ENCODE measurements at places on chromosomes 11 and 22.

GRCh38 chr11:121131656-121132055, 30.6 kb downstream of the TECTA start:
- no peak for DNase-seq

DNA sequence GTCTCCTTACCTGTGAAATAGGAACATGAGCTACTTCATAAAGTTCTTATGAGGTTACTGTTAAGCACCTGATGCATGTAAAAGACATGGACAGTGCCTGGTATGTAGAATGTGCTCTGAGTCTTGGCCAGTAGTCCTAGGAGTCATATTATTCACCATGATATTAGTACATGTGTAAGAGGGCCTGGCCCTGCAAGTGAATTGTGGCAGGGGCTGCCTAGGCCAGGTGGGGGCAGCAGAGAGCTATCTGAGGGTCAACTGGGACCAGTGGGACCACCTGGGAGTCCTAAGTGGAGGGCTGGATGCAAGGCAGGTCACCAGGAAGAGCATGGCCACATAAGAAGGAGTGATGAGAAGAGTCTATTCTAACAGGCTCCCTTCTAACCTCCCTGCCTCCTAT, 529.5 kb downstream of the SOX6 start:
- DNase-seq = peak; percentile 11

DNA sequence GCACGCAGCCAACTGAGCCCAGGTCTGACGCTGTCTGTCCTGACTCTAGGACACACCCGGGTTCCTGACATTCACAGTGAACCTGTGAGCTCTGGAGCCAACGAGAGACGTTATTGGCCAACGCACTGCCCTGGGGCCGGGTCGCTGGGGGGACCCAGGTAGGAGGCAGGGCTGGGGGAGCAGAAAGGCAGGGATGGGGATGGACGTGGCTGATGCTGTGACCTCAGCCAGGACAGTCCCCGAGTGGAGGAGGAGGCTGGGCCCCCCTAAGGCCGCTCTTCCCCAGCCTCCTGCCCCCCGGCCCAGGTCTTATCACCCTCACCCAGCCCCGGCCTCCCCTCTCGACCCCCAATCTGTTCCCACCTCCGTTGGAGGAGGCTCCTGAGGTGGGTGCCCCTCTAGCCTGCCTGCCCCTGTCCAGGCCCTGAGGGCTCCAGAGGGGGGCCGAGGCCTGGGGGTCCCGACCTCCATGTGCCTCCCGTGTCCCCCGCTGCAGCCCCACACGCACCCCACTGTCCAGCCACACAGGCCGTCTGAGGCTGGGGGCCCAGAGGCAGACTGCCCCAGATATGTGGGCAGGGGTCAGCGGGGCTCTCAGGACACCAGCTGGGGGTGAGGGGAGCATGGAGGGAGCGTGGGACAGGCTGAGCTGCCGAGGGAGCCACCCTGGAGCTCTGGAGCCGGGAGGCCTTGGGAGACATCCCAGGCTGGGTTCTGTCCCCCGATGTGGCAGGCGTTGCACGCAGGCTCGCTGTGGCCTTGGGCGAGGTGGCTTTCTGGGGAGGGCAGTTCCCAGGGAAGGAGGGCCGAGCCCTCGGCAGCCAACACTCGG, 29.2 kb upstream of the MUC5AC start:
- no peak for DNase-seq

GRCh38 chr11:66020618-66021357, 5.5 kb downstream of the CATSPER1 start:
- DNase-seq = no peak

GRCh38 chr11:71454470-71455113, 1.6 kb downstream of the NADSYN1 start:
- DNase-seq = no peak

DNA sequence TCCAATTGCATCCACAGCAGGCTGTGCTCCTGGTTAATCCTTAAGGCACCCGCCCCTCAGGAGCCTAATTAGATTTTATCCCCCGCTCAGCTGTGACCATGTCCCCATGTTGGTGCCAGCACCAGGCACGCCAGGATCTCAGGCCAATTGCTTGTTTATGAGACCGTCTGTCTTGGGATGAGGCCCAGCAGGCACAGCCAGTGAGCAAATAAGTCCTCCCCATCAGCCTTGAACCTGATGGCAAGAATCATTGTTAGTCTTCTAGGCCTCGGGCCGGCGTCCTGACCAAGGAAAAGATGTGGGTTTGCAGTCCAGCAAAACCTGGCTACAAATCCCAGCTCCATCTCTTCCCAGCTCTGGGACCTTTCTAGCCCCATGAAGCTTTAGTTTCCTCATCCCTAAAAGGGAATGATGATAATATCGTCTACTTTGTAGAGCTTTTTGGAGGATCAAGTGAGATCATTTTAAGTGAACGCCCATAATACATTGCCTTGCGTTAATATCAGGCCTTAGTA, 57.3 kb downstream of the TP53I11 start:
- no peak for DNase-seq

- DNase-seq = no peak
Observed at GRCh38 chr22:30305519-30305905, 16.2 kb upstream of the CASTOR1 start.

GRCh38 chr11:68090287-68090686, 30.9 kb downstream of the CHKA start:
- DNase-seq = no peak

- DNase-seq = no peak
Observed at GRCh38 chr11:7417328-7417727, 68.0 kb upstream of the OLFML1 start.

DNA sequence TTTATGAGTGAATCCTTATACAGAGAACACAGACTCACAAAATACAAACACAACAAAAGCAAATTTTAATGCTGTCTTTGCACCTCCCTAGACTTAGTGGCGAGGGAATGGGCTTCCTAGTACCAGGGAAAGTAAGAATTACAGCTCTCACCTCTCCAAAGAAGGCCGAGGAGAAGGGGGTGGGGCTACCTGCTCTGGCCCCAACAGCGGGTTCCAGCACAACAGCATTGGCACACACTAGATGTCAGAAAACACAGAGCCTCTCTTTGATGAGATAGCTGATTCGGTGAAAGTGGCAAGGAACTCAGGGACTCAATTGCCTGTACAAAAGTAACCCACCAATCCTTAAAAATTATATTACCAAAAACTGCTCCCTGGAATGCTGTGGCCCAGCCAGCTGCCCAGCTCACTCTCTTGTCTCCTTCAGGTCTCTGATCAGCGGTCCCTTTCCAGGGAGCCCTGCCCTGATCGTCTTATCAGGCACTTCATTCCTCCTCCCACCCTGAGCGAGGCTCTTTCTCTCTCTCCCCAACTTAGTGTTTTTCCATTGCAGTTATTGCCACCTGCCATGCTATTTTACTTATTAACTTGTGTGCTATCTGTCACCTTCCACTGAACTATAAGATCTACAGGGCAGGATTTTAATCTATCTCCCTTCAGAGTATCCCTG, 30.7 kb downstream of the SPON1 start:
- DNase-seq = no peak

DNA sequence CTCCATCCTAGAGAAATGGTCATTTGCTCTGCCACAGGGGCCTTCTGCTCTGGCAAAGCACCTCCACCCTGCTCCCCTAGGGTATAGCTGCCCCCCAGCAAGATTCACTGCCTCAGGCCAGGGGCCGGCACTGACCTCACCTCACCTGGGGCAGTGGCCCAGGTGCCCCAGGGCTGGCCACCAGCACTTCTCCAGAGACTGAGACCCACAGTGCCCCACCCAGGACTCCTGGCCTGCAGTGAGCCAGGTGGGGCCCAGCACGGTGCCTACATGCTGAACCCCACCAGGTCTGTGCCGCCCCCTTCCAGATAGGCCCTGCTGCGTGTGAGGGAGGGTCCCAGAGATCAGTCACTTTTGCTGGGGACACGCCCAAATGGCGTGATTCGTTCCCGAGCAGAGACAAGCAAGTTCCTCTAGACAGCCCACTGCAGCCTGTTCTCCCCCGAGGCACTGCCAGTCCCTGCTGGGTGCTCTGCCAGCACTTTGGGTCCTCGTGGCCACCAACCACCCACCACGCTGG, 10.8 kb downstream of the GNB1L start:
- no peak for DNase-seq

DNA sequence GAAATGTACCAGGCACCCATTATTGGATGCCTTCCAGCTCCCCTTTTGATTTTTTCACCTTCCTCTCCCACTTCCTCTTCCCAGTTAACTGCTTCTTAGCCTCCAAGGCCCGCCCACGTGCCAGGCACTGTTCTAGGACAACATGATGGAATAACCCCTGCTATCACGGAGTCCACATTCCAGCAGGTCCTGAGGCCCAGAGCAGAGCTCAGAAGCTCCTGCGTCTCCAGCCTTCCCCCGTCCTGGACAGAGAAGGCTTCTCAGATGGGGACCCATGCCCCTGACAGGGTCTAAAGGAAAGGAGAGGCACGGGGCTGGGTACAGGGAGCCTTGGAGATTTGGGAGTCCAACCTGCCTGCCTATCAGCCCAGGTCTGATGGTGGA, 29.1 kb downstream of the TRIM29 start:
- DNase-seq = no peak

GRCh38 chr11:44593251-44593650, 27.8 kb downstream of the CD82 start:
- DNase-seq = no peak

- DNase-seq = no peak
Observed at GRCh38 chr11:71998649-71999310, at the start of gene IL18BP. Gene IL18BP (plus strand): TSS chr11:71998909. CDS start chr11:71999985, 1,076 bp downstream.

GRCh38 chr11:75474878-75475766, 42.1 kb upstream of the KLHL35 start:
- DNase-seq = no peak

DNA sequence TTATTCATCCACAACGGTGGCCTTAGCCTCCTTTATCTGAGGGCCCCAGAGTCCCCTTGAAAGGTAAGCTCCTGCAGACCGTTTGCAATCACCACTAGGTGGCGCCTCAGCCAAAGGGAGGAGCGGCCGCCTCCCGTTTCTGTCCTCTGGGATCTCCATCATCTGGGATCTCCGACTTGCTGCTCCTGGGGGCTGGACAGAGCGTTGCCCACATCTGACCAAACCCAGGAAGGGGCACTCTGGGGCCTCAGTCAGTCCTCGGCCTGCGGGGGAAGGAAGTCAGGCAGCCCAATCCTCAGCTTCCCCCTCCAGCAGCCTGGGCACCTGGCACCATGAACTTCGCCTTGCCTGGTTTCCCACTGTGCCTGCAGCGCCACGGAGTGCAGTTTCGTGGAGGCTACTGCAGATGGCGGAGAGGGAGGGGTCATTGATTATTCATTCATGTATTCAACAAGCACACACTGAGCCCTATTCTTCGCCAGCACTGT, 23.5 kb downstream of the TP53I11 start:
- DNase-seq = peak; percentile 75

DNA sequence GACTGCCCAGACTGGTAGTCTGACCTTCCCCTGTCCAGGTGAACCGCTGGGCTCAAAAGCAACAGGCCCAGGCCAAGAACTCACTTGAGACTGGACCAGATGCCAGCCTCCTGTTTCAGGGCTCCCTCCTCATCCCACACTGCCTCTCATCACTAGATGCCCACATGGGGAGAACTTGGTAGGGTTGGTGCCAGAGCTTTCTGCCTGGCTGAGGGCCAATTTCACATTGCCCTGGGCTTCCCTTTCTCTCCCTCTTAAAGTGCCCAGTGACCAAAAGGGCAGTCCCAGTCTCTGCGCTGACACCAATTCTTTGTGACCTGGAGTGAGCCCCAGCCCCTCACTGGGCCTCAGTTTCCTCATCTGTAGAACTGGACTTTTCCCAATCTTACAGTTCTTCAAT, 41.7 kb downstream of the C11orf58 start:
- DNase-seq = no peak

DNA sequence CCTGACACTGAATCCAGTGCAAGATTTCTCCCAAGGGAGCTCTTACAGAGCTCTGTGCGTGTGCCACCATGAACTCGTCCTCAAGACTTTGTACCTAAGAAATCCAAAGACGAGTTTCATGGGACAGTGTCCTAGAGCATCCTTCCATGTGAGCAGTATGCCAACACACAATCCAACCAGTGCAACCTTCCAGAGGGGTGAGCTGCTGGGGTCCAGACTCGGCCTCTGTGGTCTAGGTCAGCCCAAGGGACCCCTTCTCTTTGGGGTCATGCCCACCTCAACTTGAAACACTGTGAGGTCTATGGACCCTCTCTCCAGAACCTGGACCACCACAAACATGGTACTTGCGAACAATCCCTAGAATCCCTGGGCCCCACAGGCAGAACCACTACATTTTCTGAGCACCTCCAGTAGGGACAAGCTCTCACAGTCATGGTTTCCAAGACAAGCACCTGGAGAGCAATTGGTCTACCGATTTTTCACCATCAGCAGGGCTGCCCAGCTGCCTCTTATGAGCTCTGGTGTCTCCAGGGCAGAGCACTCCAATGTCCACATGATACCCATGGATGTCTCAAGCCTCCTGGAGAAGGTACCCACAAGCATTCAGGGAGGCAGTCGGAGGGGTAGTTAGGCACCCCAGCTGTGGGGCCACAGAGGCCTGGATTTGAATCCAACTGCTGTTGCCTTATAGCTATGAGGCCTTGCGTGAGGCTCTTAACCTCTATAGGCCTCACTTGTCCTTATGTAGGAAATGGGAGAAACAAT, 7.7 kb downstream of the CHST1 start:
- DNase-seq = no peak

DNA sequence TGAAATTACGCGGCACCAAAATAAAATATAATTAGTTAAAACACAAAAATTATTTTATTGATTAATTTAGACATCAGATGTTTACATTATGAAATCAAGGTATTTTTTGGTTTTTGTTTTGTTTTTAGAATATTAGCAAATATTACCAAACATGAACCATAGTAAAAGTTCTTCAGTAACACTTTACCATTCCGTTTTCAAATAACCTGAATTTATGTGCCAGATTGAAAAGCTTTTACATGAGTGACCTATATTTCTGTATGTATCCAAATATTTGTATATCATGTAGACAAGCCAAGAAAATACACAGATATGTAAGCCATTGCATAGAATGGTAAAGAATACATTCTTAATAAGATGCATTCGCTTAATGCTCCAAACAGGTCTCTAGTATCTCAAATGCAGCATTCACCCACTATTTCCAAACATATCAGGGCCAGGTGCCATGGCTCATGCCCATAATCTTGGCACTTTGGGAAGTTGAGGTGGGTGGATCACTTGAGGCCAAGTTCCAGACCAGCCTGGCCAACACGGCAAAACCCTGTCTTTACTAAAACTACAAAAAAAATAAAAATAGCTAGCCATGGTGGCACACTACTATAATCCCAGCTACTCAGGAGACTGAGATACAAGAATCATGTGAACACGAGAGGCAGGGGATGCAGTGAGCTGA, 102.4 kb upstream of the SERPIND1 start:
- DNase-seq = no peak

- no peak for DNase-seq
Observed at GRCh38 chr11:1389103-1389931, 417 bp upstream of the BRSK2 start.

GRCh38 chr11:73856031-73856567, 20.5 kb downstream of the COA4 start:
- DNase-seq = no peak

GRCh38 chr11:61532134-61533038, 23.8 kb downstream of the LRRC10B start:
- DNase-seq = peak; percentile 50

GRCh38 chr11:101584129-101584515, 315 bp upstream of the TRPC6 start:
- no peak for DNase-seq
